ENCODE measurements at places on chromosomes 6 and 20. TPM values are rescaled to one million over a fixed set of nuclear protein-coding genes. Genes with fewer than 3 reads are reported as not detected.

DNA sequence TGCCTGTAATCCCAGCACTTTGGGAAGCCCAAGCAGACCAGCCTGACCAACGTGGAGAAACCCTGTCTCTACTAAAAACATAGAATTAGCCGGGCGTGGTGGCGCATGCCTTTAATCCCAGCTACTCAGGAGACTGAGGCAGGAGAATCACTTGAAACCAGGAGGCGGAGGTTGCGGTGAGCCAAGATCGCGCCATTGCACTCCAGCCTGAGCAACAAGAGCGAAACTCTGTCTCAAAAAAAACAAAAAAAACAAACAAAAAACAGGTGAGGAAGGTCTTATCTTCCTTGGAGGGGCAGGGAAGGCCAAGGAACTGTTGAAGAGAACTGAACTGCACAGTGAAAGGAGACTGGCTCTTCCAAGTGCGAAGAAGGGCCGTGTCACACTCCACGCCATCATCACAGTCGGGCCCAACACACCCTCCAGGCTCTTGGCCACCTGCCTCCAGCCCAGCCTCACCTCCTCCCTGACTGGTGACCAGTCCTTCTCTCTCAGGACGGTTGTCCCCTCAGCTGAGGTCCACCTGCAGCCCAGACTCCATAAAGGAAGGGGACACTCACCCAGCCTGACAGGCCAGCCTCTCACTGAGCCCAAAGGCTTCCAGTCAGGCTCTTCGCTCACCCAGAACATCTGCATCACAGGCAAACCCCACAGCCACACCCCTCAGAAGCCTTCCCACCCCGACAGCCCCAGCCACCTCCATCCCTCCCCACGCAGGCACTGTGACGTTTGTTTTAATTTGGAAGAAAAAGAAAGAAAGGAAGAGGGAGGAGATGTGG, 4.1 kb downstream of the ZC3H12D start:
- DNase-seq: no peak

- no peak for DNase-seq
Measured at GRCh38 chr6:55069132-55069781, 105.1 kb upstream of the HCRTR2 start.

GRCh38 chr6:35062676-35063574, 78.2 kb downstream of the TCP11 start:
- no peak for DNase-seq

MATN4 gene
- 2.3 TPM for total RNA-seq

- DNase-seq: no peak
Measured at GRCh38 chr6:111850295-111850937, 22.8 kb downstream of the FYN start.

- DNase-seq: no peak
Measured at GRCh38 chr6:149052350-149053106, 265.0 kb upstream of the TAB2 start.

DNA sequence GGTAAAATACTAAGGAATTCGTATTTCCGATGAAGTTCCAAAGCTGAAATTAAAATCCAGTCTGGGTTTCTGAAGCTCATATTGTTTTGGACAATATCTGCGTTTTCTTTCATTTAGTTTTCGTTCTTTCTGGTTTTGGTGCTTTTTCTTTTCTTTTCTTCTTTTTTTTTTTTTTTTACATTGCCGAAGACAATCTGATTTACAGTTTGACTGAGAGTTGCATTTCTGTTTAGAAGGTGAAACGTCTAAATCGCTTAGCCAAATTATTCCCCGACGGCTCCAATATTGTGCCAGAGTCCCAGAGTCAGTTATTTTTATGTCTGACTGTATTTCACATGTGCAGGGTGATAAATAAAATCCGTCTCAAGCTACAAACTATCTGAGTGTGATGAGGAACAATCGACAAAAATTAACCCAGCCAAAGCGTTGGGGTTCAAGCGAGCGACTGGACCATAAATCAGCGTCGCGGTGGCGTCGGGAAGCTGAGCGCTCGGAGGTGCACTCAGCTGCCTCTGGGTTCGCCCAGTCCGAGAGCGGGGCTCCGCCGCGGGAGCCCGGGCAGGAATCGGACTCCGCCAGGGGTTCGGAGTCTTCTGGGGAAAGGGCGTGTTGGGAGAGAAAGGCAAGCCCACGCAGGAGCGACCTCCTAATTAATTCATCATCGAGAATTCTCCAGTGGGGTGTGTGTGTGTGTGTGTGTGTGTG, 8.2 kb upstream of the TBX18 start:
- no peak for DNase-seq

GRCh38 chr6:5466281-5467136, 205.2 kb downstream of the FARS2 start:
- DNase-seq: no peak

DNA sequence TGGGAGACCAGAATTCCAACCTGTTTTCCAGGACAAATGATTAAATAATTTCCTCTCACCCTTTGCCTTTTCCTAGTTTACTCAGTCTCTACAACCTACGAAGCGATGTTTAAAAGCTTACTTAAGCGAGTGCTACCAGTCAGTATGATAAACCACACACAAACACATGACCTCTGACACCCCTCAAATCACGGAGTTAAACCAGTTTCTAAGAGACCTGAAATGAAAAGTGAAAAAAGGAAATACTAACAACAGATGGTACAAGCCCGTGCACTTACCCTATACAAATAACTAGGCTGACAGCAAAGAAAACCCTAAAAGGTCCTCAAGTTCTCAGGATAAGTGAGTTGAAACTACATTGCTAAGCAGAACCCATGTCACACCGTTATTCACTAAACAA, 7.7 kb downstream of the TNFRSF21 start:
- DNase-seq: no peak

SLC22A1 gene
- 1.6 TPM for total RNA-seq

DNA sequence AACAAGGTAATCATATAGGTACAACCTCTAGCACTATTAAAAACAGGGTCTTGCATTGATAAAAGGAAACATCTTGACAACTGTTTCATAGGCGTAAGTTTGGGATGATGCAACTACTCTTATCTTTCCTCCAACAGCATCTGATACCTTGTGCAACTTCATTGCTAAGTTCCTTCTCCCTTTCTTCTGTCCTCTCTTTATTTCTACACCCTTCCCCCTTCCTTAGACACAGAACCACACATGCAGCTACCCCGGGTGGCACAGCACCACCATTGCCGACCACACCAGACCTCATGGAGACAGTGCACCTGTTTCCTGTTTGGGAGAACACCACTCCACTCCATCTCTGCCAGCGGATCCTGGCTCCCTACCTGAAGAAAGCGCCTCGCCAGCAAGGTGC, 14.4 kb downstream of the MYB start:
- no peak for DNase-seq

- DNase-seq: no peak
Measured at GRCh38 chr6:155543166-155543847, 87.7 kb upstream of the NOX3 start.

GRCh38 chr6:6931071-6932025, 176.4 kb upstream of the RREB1 start:
- DNase-seq: no peak

GRCh38 chr20:12788632-12789299, 220.0 kb upstream of the SPTLC3 start:
- DNase-seq: no peak

- peak; percentile 48 for DNase-seq
Measured at GRCh38 chr6:7262746-7263518, 50.1 kb downstream of the SSR1 start.

- no peak for DNase-seq
Measured at GRCh38 chr6:90631046-90631445, 44.2 kb upstream of the MAP3K7 start.

PNPLA1 gene
- total RNA-seq: not detected

ENPP5 gene
- total RNA-seq: 3.4 TPM

GRCh38 chr6:15504581-15505350, 158.1 kb downstream of the DTNBP1 start:
- DNase-seq: no peak

GRCh38 chr6:107435798-107436197, 23.6 kb downstream of the PDSS2 start:
- no peak for DNase-seq

- DNase-seq: no peak
Measured at GRCh38 chr6:27957516-27957915, 475 bp downstream of the OR2B6 start.

GRCh38 chr6:170010665-170011203, 259.3 kb downstream of the ERMARD start:
- no peak for DNase-seq

- no peak for DNase-seq
Measured at GRCh38 chr20:41046716-41047115, 18.1 kb downstream of the TOP1 start.

TCF15 gene
- total RNA-seq: 0.20 TPM

DNA sequence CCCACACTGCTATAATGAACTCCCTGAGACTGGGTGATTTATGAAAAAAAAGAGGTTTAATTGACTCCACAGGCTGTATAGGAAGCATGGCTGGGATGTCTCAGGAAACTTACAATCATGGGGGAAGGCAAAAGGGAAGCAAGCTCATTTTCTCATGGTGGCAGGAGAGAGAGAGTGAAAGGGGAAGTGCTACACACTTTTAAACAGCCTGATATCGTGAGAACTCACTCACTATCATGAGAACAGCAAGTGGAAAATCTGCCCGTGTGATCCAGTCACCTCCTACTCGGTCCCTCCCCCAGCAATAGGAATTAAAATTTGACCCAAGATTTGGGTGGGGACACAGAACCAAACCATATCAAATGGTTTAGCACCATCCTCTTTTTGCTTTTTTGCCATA, 116.6 kb upstream of the CEP162 start:
- DNase-seq: no peak

ARFGEF3 gene
- total RNA-seq: 16.2 TPM

GRCh38 chr20:54474046-54474445, 1.3 kb upstream of the DOK5 start:
- no peak for DNase-seq

GRCh38 chr20:33229843-33230242, 6.0 kb upstream of the BPIFA1 start:
- no peak for DNase-seq

Data from pancreas (tissue), 10 donors.